ENCODE measurements at places on chromosomes 3 and 15.

DNA sequence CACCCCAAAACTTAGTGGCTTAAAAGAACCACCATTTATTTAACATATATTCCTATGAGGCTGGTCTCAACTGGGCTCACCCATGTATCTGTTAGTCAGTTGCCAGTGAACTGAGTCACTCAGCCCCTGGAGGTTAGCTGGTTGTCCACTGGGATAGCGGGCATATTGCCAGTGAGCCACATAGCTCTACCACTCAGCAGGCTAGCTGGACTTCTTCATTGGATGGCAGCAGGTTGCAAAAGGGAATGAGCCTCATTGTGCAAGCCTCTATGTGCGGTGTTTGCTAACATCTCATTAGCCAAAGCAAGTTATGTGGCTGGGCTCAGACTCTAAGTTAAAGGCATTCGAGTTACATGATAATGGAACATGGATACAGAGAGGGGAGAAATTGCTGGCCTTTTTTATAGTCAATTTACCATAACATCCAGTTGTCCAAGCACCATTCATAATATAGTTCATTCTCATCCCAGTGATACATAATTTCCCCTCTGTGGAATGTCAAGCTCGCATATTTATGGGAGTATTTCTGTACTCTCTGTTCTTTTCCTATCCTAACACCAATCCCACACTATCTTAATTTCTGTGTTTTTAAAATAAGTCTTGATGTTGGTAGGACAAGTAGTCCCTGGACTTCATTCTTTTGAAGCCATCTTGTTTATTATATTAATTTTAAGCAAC is 8.7 kb downstream of the BTD start:
- DNase-seq, result no peak

DNA sequence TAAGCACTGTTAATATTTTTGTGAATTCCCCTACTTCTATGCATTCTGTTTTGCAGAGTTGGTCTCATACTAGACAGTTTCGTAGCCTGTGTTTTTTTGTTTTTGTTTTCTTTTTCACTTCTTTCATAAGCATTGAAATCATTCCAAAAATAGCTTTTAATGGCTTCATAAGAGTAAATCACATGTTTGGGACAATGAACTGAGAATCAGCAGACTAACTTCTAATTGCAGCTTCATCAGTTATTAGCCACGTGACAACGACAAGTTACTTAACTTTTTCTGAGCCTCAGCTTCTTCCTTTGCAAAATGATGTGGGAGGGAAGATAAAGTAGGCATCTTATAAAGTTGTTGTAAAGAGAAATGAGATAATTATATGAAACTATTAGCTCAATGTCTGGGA is 124.8 kb downstream of the LIPC start:
- DNase-seq, result no peak

DNA sequence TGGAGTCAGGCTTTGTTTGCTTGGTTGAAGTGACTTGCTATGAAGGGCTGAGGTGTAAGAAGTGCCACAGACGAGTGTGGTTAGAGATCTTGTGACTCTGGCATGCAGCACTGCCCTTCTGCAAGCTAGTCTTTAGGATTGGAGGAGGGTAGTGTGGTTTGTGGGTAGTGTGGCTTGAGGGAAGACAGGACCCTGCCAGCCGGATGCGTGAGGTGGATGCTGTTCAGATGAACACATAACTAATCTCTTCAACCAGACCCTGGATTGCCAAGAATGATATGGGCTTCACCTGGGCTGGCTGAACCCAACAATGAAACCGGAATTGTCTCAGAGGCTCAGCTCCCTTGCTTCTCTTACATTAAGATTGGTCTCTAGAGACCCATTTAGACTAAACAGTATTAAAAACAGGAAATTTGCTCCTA is 32.7 kb downstream of the STARD9 start:
- DNase-seq, result peak; percentile 21

- no peak for DNase-seq
These were observed 157.9 kb downstream of the CHL1 start for GRCh38 chr3:354432-354831.

- DNase-seq, result no peak
These were observed 12.1 kb downstream of the TMPRSS7 start for GRCh38 chr3:112046599-112046998.

DNA sequence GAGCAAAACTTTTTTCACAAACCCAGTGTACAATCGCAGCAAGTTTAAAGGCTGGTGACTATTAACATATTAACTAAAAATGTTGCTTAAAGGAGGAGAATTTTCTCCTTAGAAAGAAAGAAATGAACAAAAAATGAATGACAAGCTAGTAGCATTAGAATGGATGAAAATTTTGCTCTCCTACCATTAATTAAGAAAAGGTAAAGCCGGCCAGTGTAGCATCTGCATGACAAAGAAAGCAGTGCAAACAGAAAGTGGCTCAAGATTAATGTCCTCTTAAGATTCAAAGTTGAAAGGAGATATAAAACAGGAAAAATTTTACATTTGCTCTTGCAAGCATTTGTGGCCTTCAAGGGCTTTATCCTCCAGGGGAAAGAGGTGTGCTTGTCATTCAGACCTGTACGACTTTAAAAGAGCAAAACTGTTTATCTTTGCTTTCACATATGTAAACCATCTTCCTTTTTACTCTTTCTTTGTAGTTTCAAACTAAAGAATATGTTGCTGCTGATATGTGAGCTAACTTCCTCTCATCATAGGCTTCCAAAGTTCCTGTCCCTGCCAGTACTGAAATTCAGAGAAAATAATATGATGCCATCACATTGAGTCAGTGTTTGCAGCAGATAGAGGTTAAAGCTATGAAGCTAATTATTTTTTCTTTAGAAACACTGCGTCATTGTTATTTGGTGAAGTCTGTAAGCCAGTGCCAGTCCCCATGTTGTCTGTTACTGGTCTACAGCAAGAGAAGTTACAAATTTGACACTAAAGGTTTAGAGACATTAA is 439.1 kb upstream of the GRM7 start:
- DNase-seq, result no peak

- no peak for DNase-seq
These were observed 62.8 kb downstream of the LRIG1 start for GRCh38 chr3:66438046-66438445.

DNA sequence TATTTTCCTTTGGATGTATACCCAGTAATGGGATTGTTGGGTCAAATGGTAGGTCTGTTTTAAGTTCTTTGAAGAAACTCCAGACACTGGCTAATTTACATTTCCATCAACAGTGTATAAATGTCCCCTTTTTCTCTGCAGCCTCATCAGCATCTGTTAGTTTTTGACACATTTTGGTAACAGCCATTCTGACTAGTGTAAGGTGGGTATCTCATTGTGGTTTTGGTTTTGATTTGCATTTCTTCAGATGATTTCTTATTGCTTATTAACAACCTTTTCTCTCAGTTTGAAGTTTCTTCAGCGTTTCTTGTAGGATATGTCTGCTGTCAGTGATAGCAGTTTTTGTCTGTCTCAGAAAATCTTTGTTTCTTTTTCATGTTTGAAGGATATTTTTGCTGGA is 15.4 kb downstream of the GALK2 start:
- DNase-seq, result no peak

DNA sequence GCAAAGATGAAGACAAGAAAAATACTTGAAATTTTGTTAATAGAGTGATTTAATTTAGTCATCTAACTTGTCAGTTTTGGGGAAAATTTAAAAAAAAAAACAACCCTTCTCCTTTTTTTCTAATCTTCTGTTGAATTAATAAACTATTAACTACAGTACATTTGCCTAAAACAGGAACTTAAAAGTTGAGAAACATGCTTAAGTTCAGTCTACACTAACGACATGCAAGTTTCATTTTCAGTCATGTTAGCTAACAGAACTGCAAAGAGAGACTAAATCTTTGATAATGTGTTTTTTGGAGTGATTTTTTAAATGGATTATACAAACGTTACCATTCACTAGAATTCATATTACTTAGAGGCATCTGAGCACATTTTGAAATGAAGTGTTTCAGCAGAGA is 71.9 kb upstream of the MBNL1 start:
- no peak for DNase-seq
